ENCODE measurements at places on chromosomes 12 and 14. TPM values are rescaled to one million over a fixed set of nuclear protein-coding genes. Genes with fewer than 3 reads are reported as not detected.

The FSCB gene
- not detected for total RNA-seq

The RAN gene
- total RNA-seq, result 1,927 TPM

The TMEM253 gene
- total RNA-seq, result not detected

The DRAM1 gene
- total RNA-seq, result 38.7 TPM

The NINJ2 gene
- total RNA-seq, result 14.8 TPM

The POTEG gene
- 1.7 TPM for total RNA-seq

The TMEM63C gene
- 0.74 TPM for total RNA-seq

The KRT83 gene
- total RNA-seq, result not detected

The INHBE gene
- 0.77 TPM for total RNA-seq

The SSTR1 gene
- total RNA-seq, result 0.05 TPM

The TAS2R19 gene
- 2.7 TPM for total RNA-seq

The SYNDIG1L gene
- total RNA-seq, result not detected

The MYF5 gene
- not detected for total RNA-seq

The SERPINA9 gene
- total RNA-seq, result not detected

The RD3L gene
- total RNA-seq, result not detected

The CACNA1C gene
- not detected for total RNA-seq

The TAC3 gene
- total RNA-seq, result not detected

The MMP19 gene
- total RNA-seq, result not detected

The BCL2L2 gene
- total RNA-seq, result 9.7 TPM

The TTC7B gene
- total RNA-seq, result 0.66 TPM

The OR6C70 gene
- not detected for total RNA-seq

The PTPRR gene
- total RNA-seq, result 0.27 TPM

The RASSF3 gene
- 59.4 TPM for total RNA-seq
